ENCODE measurements at places on chromosomes 7 and 10. TPM values are rescaled to one million over a fixed set of nuclear protein-coding genes. Genes with fewer than 3 reads are reported as not detected.

The WNT2 gene
- total RNA-seq = 0.41 TPM

The LOXL4 gene
- not detected for total RNA-seq

The SPDYE3 gene
- total RNA-seq = not detected

The BAMBI gene
- total RNA-seq = 4.5 TPM

The TMEM139 gene
- total RNA-seq = not detected

All from frontal cortex (tissue), 4 donors.